Heart right ventricle (tissue), 16 donors: ENCODE measurements at places on chromosomes 11 and 22. TPM values are rescaled to one million over a fixed set of nuclear protein-coding genes. Genes with fewer than 3 reads are reported as not detected.

DNA sequence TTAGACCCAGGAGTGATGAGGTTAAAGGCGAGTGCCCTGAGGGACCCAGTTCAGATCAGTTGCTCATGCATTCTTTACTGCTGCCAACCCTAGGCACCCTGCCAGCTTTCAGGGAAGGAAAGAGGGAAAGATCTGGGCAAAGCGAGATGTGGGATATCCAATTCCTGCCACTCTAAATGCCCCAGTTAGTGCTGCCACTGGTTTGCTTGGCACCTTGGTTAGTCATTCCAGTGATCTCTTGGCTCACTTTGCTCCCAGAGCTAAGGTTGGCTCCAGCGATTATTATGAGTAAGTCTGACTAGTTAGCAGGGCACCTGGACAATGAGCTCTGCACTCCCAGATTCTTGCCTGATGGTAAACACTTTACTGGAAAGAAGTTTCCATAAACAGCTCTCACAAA, 85.0 kb downstream of the INSC start:
- DNase-seq: peak; percentile 39

DNA sequence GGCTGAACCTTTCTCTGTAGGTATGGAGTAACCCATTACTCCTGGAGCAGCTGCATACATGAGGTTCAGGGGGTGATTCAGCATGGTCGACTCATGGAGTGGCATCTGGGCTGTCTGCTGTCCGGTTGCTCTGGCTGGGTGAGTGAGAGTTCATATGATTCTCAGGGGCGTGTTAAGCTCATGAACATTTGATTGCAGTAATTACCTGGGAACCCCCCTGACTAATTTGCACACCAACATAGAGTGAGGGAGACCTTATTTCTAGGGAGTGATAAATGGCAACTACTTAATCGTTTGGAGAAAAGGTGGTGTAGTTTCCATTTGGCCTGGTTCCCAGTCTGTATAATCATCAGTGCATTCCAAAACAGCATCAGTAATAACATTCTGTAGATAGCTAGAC, 661.9 kb downstream of the ETS1 start:
- DNase-seq: no peak

GRCh38 chr22:42993651-42994275, 21.2 kb downstream of the PACSIN2 start:
- DNase-seq: no peak

Gene GUCY1A2
- 8.6 TPM for total RNA-seq

Gene GRIK4
- total RNA-seq: not detected
